Body of pancreas (tissue), 4 donors: ENCODE measurements at places on chromosomes 1 and 21. TPM values are rescaled to one million over a fixed set of nuclear protein-coding genes. Genes with fewer than 3 reads are reported as not detected.

Gene GJA4
- 4.7 TPM for total RNA-seq

Gene CPTP
- 33.0 TPM for total RNA-seq

Gene LAD1
- total RNA-seq = 46.1 TPM

Gene CCDC28B
- 3.6 TPM for total RNA-seq

Gene CYYR1
- total RNA-seq = 4.3 TPM

Gene CNIH3
- 7.9 TPM for total RNA-seq

- no peaks in the 10 kb centered on the region for H3K36me3 ChIP-seq
- no peak for DNase-seq
- H3K27ac ChIP-seq = peak overlapping the region; percentile 97
- no peak overlapping the region for H3K4me3 ChIP-seq
- H3K27me3 ChIP-seq = no peaks in the 10 kb centered on the region
These were observed 2.5 kb downstream of the LBR start for GRCh38 chr1:225425201-225425786.

DNA sequence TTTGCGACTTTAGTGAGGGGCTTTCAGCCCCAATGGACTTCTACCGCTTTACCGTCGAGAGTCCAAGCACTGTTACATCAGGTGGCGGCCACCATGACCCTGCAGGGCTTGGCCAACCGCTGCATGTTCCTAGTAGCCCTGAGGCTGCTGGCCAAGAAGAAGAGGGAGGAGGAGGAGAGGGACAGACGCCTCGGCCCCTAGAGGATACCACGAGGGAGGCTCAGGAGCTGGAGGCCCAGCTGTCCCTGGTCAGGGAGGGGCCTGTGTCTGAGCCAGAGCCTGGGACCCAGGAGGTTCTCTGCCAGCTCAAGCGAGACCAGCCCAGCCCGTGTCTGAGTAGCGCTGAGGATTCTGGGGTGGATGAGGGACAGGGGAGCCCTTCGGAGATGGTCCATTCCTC, 8.6 kb upstream of the SLC25A34 start:
- DNase-seq = no peak
- no peaks in the 10 kb centered on the region for H3K4me1 ChIP-seq

GRCh38 chr1:184583849-184584248, 170.8 kb downstream of the EDEM3 start:
- H3K4me3 ChIP-seq = no peak overlapping the region
- peaks cover 2% of the 10 kb centered on the region for H3K4me1 ChIP-seq
- H3K27ac ChIP-seq = no peak overlapping the region
- no peaks in the 10 kb centered on the region for H3K27me3 ChIP-seq

GRCh38 chr1:100627936-100628335, 90.0 kb downstream of the GPR88 start:
- H3K36me3 ChIP-seq = no peaks in the 10 kb centered on the region
- H3K27ac ChIP-seq = no peak overlapping the region
- no peak overlapping the region for H3K4me3 ChIP-seq
- H3K4me1 ChIP-seq = peaks cover 2% of the 10 kb centered on the region
- H3K27me3 ChIP-seq = no peaks in the 10 kb centered on the region

- no peaks in the 10 kb centered on the region for H3K4me1 ChIP-seq
- no peak overlapping the region for H3K27ac ChIP-seq
- no peak overlapping the region for H3K4me3 ChIP-seq
- H3K27me3 ChIP-seq = no peaks in the 10 kb centered on the region
- H3K36me3 ChIP-seq = no peaks in the 10 kb centered on the region
These were observed 100.4 kb downstream of the C1orf94 start for GRCh38 chr1:34277150-34277549.

DNA sequence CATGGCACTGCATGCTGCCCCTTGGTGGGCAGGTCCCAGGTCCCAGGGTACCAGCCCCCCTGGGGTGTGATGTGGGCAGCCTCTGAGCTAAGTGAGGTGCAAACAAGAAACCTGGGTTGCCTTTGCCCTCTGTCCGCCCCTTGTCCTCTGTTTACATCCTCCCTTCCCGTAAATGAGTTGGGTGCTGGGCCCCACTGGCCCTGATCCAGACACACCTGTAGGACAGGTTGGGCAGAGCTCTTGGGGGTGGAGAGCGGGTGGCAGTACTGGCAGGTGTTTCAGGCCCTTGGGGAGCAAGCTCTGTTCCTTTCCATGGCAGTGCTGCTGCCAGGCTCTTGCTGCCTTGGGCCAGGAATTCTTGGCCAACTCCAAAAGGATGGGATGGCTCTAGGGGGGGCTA, 35.8 kb downstream of the ELF3 start:
- no peaks in the 10 kb centered on the region for H3K27me3 ChIP-seq
- no peaks in the 10 kb centered on the region for H3K36me3 ChIP-seq
- H3K4me3 ChIP-seq = no peak overlapping the region
- H3K27ac ChIP-seq = peak overlapping the region; percentile 97
- H3K4me1 ChIP-seq = peaks cover 76% of the 10 kb centered on the region
- DNase-seq = peak; percentile 97

GRCh38 chr21:25342816-25343215, 264.5 kb downstream of the MRPL39 start:
- H3K4me1 ChIP-seq = no peaks in the 10 kb centered on the region
- no peak overlapping the region for H3K27ac ChIP-seq
- H3K36me3 ChIP-seq = no peaks in the 10 kb centered on the region
- no peaks in the 10 kb centered on the region for H3K27me3 ChIP-seq
- no peak for DNase-seq
- no peak overlapping the region for H3K4me3 ChIP-seq

DNA sequence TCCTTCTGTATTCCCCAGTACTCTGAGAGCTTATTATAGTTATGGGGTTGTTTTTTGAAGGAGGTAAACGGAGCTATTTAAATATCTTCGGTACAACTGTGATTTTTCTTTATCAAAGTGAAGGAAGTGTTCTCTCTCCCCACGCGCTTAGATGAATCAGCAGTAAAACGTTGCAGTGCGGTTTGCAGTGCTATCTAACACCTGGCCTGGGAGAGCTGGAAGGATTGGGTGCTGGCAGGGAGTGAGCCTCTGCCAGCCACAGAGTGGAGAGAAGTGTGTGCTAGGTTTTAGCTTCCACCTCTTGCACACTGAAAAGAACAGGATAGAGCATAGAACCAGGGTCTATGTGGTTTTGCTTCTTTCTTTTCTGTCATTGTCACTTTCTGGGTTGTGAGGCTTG, 165.9 kb downstream of the SDCCAG8 start:
- no peak overlapping the region for H3K27ac ChIP-seq
- H3K36me3 ChIP-seq = no peaks in the 10 kb centered on the region
- no peak overlapping the region for H3K4me3 ChIP-seq
- DNase-seq = peak; percentile 41
- peaks cover 9% of the 10 kb centered on the region for H3K4me1 ChIP-seq

GRCh38 chr1:204996981-204997380, 46.0 kb upstream of the CNTN2 start:
- DNase-seq = no peak
- H3K27ac ChIP-seq = no peak overlapping the region
- no peaks in the 10 kb centered on the region for H3K4me1 ChIP-seq
- no peaks in the 10 kb centered on the region for H3K36me3 ChIP-seq

DNA sequence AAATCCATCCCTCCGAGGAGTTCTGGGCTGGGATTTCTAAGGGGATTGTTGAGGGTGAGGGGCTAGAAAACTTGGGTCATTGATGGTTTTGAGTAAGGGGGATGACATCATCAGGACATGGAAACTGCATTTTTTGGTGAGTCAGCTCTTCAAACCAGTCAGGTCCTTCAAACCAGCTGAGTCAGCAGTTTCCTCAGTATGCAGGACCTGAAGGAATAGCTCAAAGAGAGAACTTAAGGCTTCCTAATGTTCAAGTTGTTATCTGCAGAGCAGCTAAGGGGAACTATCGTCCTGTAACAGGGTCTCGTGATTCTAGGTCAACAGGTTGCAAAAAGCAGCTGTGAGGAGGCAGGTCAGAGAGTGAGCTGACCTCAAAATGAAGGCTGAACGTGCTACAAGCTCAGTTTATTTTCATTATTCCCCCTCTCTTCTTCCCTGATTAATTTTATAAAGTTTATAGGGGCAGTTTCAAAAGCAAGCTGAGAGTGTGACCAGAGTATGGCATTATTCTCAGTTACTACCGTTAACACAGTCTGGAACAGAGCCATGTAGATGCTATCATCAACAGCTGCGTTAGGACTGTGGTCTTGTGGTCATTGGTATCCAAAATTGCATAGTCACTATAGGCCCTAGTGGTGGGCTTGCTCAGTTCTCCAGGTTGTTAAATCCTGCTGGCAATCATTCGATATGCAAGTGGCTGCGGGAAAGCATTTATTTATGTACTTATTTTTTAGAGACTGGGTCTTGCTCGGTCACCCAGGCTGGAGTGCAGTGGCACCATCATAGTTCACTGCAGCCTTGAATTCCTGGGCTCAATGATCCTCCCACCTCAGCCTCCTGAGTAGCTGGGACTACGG, 10.7 kb upstream of the SDC3 start:
- no peaks in the 10 kb centered on the region for H3K4me1 ChIP-seq
- no peak overlapping the region for H3K4me3 ChIP-seq
- no peaks in the 10 kb centered on the region for H3K36me3 ChIP-seq
- no peak for DNase-seq
- H3K27me3 ChIP-seq = no peaks in the 10 kb centered on the region
- H3K27ac ChIP-seq = peak overlapping the region; percentile 28

DNA sequence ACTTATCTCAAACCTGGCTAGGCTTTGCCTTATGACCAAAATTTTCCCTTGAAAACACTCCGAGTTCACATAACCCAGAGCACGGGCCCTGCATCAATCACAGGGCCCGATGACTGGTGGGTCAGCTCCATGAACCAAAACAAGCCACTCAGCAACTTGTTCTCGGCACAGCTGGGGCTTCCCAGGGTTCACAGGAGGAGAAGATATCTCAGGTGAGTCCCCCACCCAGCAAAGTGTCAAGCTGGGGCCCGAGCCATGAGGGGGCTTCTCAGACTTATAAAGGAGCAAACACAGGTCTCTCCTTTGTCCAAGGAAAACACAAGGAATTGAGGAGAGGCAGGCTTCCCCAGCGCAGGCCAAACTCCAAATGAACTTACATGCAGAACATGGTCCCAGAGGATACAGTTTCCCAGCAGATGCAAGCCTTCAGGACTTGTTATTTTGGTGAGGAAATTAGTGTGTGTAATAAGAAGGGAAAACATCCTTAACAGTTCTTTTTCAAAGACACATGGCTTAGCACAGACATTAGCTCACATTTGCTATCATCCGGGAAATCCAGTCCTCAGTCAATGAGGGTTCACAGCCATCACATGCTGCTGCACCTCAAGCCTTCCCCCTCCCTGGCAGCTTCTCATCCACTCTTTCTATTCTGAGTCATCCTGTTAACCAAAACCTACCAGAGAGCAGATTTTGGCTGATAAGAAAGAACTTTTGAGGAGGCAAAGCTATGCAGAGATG, 98.1 kb upstream of the NFIA start:
- no peaks in the 10 kb centered on the region for H3K27me3 ChIP-seq
- no peak overlapping the region for H3K4me3 ChIP-seq
- H3K27ac ChIP-seq = no peak overlapping the region
- no peaks in the 10 kb centered on the region for H3K4me1 ChIP-seq
- H3K36me3 ChIP-seq = no peaks in the 10 kb centered on the region
- no peak for DNase-seq
